ENCODE measurements at places on chromosomes 6 and 20.

DNA sequence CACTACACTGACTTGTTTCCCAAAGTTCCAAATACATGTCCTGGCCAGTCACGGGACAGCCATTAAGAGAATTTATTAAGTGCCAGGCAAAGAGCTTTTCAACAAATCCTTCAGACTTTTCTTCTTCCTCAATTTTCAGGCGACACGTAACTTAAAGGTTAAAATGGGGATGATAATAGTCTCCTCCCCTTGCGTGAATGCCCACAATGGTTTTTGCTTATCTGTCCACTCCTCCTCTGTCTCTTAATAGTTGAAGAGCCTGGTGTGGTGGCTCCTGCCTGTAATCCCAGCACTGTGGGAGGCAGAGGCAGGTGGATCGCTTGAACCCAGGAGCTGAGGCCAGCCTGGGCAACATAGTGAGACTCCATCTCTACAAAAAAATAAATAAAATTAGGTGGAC is 11.4 kb upstream of the PARD6B start:
- DNase-seq: no peak

DNA sequence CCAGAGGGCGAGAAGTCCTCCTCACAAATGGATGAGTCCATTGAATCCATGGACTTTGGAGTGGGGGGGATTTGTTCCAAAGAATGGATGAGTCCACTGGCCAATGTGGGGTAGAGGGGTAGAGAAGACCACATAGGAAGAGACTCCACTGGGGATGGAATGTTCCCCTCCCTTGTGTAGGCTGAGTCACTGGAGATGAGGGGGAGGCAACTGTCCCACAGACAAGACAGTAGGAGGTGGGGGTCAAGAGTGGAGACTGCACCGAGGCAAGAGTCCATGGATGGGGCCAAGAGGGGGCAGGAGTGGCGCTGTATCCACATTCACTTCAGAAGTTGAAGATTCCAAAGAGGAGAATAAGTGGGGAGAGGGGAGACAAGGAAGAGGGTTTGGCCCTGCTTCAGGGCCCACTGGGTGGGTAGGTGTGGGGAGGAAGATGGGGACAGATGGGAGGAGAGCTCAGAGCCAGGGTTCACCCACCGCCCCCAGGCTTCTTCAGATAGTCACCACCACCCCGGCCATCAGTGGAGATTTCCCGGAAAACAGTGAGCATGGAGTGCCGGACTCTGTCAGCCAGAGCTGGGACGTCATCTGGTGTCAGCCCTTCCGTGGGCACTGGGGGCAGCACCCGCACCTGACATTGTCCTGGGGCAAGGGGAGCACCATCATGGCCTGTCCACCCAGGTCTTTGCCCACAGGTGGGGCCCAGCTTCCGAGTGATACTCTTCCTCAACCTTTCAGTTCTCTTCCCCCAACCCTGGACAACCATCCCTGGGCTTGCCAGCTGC is 4.6 kb downstream of the EGFL8 start:
- no peak for DNase-seq

GRCh38 chr6:155813548-155813947 is 357.9 kb upstream of the NOX3 start:
- DNase-seq: no peak

DNA sequence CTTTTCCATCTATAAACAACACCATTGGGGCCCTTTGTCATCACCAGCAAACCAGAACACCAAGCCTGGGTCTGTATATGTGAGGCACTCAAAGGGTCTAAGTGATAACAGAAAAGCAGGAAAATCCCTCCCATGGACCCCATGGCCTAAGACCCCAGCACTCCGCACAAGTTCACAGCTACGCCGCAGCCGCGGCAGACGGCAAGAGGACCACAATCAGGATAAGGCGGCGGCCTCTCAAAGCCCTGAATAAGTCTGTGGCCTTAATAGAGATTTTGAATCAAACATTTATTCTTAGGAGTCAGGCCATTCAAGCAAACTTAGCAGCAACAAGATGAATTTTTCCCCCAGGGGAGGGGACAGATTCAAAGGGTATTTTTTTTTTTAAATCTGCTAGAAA is 2.9 kb downstream of the ZBTB46 start:
- DNase-seq: no peak

- peak; percentile 93 for DNase-seq
These were observed 47.1 kb downstream of the SNAI1 start for GRCh38 chr20:50029697-50030461.
